SK-MEL-5 (cell line): ENCODE measurements at places on chromosomes 1 and 21. TPM values are rescaled to one million over a fixed set of nuclear protein-coding genes. Genes with fewer than 3 reads are reported as not detected.

The MYOG gene
- not detected in 2 replicates for total RNA-seq

The LCE2B gene
- total RNA-seq: not detected in 2 replicates

DNA sequence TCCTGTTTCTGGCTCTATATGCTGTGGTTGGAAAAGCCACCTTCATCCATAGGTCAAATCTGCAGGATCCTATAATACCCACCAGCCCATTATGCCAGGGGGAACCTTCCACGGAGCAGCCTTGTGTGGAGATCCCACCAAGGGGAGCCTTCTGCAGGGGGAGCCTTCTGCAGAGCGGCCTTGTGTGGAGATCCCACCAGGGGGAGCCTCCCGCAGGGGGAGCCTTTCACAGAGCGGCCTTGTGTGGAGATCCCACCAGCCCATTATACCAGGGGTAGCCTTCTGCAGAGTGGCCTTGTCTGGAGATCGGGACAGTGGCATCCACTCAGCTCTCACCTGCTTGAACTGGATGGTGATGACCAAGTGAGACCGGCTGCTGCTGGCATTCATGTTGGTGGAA, 85.3 kb downstream of the SCCPDH start:
- no peak for DNase-seq

The RRAGC gene
- total RNA-seq: 18.8 and 19.3 TPM in 2 replicates

GRCh38 chr1:39195166-39196111, 9.1 kb upstream of the MACF1 start:
- no peak for DNase-seq

DNA sequence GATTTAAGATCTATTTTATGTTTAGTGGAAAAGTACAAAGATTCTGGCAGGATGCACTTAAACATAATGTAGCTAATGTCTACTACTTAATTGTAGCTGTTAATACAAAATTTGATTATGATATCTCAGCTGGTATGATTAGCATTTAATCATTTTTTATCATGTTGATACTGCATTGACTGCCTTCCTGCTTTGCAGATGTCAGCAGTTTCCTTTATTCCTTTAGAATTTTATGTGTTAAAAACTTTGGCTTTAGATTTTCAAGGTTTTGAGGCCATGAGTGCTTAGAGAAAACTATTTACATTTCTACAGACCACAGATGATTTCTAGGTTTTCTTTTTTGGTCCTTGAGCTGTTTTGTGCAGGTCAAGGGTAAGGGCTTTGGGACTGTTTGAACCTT, 152.2 kb downstream of the ZNF326 start:
- DNase-seq: no peak

DNA sequence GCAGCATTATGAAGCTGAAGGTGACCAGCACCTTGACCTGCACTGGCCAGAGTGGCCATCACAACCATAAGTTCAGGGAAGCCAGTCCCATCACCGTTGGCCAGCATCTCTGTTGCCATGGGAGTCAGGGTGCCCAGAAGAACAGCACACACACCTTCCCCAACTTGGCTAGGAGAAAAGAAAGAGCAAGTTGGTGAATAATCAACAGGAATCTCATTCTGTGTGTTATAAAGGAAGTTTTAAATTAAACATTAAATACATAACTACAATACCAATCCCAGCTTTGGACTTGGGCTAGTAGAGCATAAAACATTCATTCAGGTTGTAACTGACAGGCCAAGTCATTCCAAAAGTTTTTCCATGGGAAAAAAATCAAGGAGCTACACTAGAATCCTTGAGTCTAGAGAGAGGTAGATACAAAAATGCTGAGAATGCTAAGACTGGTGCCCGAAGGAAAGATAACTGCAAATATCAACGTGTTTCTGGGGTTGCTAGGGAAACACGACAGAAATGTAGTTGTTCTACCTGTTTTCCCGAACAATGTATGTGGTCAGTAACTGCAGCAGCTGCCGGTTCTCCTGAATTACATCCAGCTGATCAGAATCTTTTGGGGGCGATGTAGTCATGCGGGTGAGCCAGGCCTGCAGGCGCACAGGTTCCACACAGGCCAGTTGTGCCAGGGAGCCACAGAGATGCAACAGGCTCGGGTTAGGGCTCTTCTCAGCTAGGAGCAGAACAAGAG, 45.6 kb downstream of the UBR4 start:
- no peak for DNase-seq

GRCh38 chr1:11550664-11551283, 71.8 kb downstream of the DISP3 start:
- DNase-seq: peak; percentile 68
